ENCODE measurements at places on chromosomes 12 and 14.

DNA sequence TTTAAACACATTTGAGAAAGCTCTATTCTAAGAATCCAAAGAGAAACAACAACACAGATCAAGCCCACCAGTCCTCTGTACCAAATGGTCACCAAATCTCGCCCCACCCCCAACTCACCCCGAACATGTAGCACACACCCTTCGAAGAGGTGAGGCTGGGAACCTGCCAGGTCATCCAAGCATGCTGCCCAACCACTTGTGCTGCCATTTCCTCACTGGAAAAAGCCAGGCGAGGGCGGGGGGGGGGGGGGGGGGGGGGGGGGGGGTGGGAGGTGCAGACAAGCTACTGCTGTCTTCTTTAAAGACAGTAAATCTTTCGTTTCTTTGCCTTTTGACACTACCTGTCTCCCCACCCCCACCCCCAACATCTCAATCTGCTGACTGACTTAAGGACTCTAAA is 59.9 kb downstream of the SETD3 start:
- no peak for DNase-seq

DNA sequence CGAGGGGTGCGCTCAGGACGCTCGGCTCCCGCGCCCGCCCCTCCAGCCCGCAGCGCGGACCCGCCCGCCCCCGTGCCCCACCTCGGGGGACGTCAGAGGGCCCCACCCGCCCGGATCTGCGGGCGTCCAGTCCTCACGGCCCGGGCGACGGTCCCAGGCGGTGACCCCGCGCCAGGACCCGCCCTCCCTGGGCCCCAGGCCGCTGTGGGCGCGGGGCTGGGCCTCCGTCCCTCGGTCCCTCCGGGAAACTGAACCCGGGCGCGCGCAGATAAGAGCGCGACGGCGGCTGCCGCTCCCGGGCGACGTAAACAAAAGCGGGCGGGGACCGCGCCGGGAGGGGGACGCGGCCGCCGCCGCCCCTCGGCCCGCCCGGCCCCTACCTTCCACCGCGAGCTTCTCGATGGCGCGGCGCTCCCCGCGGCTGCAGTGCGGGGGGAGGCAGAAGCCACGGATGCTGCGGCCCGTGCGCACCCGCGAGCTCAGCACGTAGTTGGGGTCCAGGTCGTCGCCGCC is 1.1 kb downstream of the CKB start:
- no peak for DNase-seq

DNA sequence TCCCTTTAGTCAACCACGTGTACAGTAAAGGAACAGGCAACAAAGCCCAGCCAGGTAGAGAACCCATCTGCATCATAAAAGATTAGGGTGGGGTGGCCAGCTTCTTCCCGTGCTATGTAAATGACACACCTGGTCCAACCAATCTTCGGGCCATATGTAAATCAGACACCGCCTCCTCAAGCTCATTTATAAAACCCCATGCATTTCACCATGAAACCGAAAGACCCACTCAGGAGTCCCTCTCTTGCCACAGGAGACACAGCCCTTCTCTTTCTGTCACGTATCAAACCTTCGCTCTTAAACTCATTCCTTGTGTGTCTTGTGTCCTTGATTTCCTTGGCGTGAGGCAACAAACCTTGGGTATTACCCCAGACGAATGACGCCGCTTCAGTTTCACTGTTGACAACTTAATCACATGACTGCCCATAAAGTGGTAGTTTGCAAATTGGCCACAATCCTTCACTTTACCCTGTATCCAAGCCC is 59.8 kb upstream of the TBPL2 start:
- DNase-seq: no peak

DNA sequence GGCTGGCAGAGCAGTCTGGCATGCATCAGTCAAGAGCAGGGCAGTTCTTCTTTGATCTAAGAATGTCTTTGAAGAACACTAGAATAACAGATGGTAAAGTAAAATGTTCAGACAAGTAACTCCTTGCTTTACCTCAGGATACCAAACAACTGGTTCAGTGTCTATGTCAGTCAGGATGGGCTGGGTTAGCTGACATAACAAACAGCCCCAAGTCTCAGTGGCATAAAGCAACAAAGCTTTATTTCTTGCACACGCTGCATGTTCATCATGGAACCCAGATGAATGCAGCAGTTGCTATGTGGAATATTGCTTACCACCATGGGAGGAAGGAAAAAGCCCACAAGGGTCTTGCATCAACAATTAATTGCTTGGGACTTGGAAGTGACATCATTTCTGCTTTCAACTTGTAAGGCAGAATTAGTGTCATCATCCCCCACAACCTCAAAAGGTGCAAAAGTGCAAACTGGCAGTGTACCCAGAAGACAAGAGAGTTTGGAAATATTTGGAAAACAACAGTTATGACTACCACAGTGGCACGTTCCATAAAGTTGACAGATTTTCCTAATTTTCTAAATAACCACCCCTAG is 21.2 kb downstream of the GPRC5D start:
- DNase-seq: no peak

DNA sequence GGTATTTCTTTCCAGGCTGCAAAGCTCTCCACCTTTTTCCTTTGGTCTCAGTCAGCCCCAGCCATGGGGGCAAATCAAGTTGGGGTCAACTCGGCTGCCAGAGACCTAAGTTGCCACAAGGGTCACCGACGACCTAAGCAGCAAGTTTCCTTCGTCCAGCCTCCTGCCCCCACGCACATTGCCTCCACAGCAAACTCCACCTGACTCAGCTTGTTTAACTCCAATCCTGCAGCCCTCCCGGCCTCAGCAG is 767 bp upstream of the KCNMB4 start:
- no peak for DNase-seq

GRCh38 chr14:61240206-61240605 is 40.9 kb downstream of the TMEM30B start:
- DNase-seq: no peak

DNA sequence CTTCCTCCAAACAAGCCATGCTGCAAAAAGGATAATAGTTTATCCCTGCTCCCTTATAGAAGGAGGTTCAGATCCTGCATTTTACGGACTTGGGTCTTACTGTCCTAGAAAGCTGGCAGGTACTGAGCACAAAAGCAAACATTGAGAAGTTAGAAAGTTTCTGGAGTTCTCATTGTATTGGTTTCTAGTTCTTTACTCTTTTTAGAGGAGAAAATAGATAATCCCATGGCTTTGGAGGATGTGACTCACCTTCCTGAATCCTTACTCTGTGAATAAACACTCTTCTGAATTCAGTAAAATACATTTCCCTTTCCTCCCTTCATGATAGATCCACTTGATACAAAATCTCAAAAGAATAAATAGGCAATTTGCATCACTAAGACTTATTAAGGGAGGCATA is 188.9 kb downstream of the NPAS3 start:
- DNase-seq: no peak

GRCh38 chr12:75086091-75087038 is 123.3 kb downstream of the KCNC2 start:
- no peak for DNase-seq

DNA sequence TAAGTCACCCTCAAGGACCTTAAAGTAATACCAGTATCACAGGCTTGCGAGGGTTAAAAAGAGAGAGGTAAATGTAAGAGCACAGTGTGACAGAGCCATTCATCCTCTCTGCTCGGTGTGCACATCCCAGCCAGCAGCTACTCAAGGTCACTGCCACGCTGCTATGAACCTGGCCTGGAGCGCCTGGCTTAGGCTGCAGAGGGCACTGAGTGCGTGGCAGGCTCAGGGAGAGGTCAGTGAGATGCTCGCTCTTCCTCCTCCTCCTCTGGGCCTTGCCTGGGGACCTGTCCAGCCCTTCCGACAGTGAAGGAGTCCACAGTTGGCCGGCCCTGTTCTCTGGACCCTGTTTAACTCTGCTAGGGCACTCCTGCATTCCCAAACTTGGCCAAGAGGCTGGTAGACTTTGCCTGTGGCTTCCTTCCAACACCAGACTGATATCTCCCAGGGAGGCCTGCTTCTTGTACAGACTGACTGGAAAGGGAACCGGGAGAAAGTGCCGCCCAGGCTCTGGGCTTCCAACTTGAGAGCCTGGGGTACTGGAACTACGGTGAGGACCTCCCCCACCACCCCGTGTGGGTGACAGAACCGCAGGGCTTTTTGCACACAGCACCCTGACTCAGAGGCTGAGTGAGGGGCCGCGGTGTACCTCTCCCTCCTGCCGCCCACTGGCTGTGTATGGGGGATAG is 62.6 kb upstream of the CORO1C start:
- no peak for DNase-seq

- no peak for DNase-seq
These were observed 15.4 kb downstream of the MON2 start for GRCh38 chr12:62481843-62482540.

DNA sequence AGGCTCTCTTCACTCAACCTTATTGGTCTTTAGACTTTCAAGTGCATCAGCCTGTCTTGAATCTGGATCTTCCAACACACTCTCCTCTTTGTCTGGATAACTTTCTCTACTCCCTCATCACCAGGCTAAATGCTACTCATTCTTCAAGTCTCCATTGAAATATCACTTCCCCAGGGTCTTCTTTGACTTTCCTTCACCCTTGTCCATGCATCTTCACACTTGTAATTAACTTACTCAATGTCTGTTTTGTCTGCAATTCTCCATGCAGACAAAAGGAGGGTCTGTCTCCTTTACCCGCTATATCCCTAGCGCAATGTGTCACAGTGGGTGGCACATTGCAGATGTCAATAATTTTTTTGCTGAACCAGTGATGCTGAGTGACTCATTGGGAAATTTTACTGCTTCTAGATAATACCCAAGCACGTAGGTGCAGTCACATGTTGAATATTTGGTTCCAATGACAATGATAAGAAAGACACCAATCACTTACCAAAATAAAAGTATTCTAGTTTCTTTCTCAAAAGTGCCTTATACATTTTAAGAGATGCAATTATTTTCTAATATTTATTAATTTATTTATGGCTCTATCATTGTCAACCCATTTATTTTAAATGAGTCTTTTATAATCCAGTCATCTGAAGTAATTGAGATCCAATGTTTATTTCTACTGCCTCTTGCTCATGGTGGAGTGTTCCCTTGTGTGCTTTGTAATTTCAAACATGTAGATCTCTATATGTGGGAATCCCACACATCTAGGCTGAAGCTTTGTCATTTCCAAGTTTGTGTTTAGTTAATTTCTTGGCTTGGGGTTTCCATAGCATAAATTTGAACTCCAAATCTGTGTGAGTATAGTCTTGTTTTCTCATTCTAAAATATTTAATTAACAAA is 21.7 kb upstream of the RFC5 start:
- DNase-seq: no peak

DNA sequence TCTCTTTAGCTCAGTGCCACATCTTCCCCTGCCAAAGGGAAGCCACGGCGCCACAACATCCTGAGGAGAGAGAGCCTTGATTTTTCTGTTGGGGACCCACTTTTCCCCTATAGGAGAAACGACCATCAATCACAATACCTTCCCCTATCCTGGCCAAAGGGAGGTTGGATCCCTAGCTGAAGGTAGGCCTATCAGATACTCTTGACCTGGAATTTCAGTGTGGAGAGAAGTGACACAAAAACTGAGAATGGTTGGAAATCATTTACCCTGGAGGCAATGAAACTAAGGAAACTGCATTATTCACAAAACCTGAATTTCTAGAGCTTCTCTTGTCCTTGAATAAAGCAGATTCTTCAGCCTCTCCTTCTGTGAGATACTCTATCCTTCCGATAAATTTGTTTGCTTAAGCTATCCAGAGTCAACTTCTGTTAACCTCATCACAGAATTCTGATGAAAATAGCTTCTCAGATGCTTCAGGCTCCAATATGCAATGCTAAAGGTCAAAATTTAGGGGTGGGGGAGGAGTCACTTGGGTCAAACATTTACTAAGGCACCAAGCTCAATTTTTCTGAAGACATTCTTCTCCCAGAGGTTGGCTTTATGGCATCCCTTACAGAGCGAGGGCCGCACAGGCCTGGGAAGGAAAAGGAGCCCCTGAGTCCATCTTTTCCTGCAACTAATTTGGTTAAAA is 27.0 kb upstream of the DUSP6 start:
- DNase-seq: no peak

- DNase-seq: no peak
These were observed 487 bp upstream of the NRDE2 start for GRCh38 chr14:90332271-90332584.

- no peak for DNase-seq
These were observed 2.1 kb downstream of the ATP2B1 start for GRCh38 chr12:89706551-89706950.

- no peak for DNase-seq
These were observed 15.3 kb upstream of the NRXN3 start for GRCh38 chr14:78154827-78155226.

DNA sequence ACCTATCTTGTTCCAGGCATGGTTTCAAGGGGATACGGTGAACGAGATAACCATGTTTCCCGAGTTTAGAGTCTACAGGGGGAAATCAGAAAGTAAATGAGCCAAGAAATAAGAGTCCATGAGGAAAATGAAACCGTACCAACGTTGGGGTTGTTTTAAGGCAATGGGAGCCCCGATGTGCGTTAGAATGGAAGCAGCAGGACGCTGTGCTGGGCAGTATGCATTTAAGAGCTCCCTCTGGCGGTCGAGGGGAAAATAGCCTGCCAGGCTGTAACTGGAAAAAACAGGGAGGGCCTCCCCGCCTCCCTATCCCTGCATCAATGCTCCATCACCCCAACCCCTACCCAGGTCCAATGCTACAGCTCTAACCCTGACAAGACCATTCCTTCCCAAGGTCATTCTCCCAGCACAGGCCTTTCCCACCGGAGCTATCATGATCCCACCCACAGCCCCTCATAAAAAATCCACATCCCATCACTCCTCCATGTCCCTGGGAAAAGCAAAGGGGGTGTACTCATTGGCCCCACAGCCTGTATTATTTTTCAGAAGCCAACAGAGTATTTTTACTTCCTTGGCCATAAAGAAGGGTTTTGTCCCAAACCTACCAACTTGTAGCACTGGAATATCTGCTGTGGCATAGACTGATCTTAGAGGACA is 226.3 kb upstream of the NOS1 start:
- peak; percentile 36 for DNase-seq

GRCh38 chr14:81348061-81348460 is 52.1 kb downstream of the STON2 start:
- no peak for DNase-seq

- no peak for DNase-seq
These were observed 63.7 kb downstream of the SH2B3 start for GRCh38 chr12:111469401-111469800.

GRCh38 chr14:70425354-70425753 is 8.5 kb upstream of the SYNJ2BP start:
- no peak for DNase-seq

- no peak for DNase-seq
These were observed 32.1 kb upstream of the PPP2R5C start for GRCh38 chr14:101729382-101729781.

DNA sequence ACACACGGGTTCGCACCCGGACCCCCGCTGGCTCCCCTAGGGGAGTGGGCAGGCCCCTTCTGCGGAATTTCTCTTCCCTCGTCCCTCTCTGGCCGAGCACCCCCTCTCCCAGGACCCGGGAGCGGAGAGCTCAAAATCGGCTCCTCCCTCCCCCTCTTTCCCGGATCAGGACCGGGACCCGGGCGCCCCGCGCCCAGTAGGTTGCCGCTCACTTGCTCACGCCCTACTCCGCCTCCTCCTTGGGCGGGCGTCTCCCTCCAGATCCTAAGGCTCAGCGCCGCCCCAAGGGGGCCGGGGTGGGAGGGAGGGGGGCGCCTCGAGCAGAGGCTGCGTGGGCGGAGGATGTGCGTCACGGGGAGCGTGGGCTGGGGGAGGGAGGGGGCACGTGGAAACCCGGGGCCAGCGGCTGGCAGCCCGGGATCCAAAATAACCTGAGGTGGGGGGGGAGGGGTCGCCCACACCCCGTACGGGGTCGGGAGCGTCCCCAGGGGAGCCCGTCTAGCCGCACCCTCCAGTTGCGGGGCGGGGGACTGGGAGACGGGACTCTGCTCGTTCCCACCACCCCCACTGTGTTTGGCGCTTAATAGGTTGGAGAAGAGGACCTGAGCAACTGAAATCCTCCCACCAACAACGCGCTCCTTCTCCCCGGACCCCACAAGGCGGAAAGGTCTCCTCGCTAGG is 1.8 kb upstream of the NAB2 start:
- peak; percentile 32 for DNase-seq
